ENCODE measurements at places on chromosomes 3 and 15. TPM values are rescaled to one million over a fixed set of nuclear protein-coding genes. Genes with fewer than 3 reads are reported as not detected.

DTWD1 gene
- 22.0 TPM for polyA plus RNA-seq

DNA sequence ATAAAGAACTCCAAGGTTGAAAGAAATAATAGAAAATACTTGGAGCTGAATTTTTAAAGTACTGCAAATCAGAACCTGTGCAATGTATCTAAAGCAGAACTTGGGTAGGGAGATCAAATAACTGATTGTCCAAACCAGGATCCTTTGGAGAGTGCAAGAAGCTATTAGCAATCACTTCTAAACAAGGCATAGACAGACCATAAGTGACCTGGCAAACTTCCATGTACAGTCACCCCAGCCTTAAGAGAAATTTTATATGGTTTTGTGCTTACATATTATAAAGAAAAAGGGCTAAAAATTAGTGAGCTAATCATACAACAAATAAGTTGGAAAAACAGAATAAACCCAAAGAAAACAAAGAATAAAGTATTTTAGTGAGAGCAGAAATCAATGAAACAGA, 35.2 kb downstream of the ETV5 start:
- H3K4me1 ChIP-seq = no peaks in the 10 kb centered on the region
- H3K36me3 ChIP-seq = no peaks in the 10 kb centered on the region
- no peak overlapping the region for H3K27ac ChIP-seq
- DNase-seq = no peak
- H3K4me3 ChIP-seq = no peak overlapping the region
- peaks cover 5% of the 10 kb centered on the region for H3K27me3 ChIP-seq

- no peak overlapping the region for H3K27ac ChIP-seq
- H3K4me1 ChIP-seq = no peaks in the 10 kb centered on the region
- H3K36me3 ChIP-seq = no peaks in the 10 kb centered on the region
Measured at GRCh38 chr3:90184861-90185260, 1077.4 kb downstream of the EPHA3 start.

DNA sequence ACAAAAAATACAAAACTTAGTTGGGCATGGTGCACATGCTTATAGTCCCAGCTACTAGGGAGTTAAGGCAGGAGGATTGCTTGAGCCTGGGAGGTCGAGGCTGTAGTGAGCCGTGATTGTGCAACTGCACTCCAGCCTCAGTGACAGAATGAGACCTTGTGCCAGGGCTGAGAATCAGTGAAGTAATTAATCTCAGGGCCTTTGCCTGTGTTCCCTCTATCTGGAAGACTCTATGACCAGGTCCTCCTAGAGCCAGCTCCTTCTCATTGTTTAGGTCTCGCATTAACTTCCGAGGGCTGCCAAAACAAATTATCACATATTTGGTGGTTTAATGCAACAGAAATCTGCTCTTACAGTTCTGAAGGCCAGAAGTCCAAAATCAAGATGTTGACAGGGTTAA, 41.4 kb upstream of the FLNB start:
- H3K4me1 ChIP-seq = peaks cover 5% of the 10 kb centered on the region
- H3K4me3 ChIP-seq = no peak overlapping the region
- peaks cover 1% of the 10 kb centered on the region for H3K27me3 ChIP-seq
- H3K27ac ChIP-seq = no peak overlapping the region
